NCI-H1436 treated with DMSO at 0.1 percent for 48 hours (cell line): ENCODE measurements at places on chromosomes 2 and 18.
A peak's percentile ranks its signal among the peaks of the same experiment; 100 is the strongest.

- no peak for DNase-seq
These were observed 402.0 kb upstream of the MMADHC start for GRCh38 chr2:149989447-149990063.

DNA sequence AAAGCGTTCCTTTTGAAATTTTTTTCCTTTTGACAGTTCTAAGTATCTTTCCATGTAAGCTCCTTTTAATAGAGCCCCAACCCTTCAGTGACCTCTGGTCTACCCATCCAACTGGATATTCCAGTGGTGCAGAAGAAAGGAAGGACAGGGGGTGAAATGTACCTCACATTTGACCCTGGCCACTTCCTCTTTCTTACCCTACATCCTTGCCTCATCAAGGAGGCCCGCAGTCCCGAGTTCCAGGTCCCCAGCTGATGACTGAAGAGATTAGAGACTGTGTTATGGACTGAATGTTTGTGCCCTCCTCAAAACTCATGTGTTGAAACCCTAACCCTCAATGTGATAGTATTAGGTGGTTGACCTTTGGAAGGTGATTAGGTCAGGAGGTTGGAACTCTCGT is 158.1 kb downstream of the RBM43 start:
- DNase-seq, result no peak

GRCh38 chr2:236343400-236344161 is 79.4 kb upstream of the ASB18 start:
- DNase-seq, result no peak

DNA sequence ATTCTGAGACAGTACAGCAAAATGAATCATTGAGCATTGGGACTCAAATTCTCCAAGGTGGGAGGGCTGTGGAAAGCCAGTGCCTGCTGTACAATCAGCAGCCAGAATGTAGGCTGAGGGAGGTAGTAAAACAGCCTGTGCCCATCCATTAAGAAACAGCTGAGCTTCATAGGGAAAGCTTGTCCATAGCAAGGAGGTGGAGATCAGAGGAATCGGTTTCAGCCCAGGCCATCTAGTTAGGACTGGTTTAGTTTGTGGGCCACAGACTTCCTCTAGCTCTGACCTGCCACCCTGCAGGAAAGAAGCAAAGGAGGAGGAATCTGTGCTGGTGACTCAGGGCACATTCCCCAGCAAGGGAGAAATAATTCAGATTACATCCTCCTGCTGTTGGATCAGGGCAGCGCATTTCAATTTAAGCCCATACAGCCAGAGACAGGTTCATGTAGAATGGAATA is 333.4 kb downstream of the SETBP1 start:
- no peak for DNase-seq

DNA sequence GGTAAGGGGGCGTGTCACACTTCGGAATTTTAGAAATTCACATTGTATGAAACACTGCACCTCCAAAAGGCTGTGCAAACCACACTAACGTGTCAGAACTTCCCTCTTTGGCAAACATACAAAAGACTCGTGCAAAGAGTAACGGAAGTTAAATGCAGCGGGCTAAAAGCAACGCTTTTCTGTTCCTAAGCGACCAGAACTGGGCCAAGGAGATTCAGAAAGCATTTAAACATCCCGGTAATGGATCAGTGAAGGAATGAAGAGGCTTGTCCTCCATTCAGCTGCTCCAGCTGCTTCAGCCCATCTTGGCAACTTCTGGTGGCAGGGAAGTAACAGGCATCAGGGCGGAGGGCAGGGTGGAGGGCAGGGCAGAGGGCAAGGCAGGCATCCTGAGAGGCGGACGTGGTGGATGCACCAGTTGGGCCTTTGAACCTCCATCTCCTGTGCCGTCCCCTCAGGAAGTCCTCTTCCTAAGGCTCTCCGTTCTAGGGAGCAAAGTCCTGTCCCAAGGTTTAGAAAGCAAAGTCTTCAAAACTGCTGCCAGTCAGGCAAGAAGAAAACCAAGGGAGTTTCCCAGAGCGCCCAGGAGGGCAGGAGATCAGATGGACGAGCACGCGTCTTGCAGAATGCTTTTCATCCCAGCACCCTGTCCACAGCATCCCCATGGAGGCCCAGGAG is 230.7 kb downstream of the ZNF516 start:
- no peak for DNase-seq

- DNase-seq, result no peak
These were observed 34.8 kb upstream of the NCKAP5 start for GRCh38 chr2:133603109-133603508.

GRCh38 chr18:60996326-60996725 is 336.9 kb upstream of the CDH20 start:
- DNase-seq, result no peak

DNA sequence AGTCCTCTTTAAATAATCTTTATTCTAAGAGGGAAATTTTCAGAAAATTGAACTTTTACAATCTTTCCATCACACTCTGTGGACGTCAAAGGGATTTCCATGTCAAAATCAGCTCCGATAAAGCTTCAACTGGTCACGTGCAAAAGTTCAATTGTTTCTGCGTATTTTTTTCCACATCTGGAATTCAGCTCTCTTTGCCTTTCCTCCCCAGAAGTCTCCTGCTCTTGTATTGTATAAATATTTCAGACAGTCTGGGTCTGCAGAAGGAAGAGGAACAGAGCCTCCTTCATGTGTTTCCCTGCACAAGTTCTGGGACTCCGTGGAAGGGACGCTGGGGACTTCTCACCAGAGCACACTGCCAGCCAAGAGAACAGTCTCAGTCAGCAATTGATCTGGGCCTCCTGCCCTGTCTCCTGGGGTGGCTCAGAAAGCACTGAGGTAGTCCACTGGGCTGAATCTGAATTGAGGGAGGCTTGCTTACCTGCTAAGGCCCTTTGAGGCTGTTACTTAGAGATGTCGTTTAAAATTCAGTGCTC is 251.5 kb downstream of the TFCP2L1 start:
- DNase-seq, result no peak

DNA sequence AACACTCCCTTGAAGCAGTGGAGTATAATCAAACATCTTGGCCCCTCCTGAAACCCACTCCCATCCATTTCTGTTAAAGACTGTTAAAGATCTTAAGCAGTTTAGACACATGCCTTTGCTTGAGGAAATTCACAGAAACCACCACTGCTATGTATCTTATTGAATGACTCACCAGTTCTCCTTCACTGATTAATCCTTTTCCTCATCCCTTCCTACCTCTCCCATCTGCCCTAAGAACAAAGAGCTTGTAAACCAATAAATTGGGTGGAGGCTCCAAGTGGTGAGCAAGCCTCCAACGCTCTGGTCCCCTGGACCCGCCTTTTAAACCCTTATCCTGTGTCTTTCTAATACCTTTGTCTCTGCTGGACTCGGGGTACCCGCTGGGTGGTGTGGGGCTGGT is 746.1 kb downstream of the LRP1B start:
- DNase-seq, result no peak

GRCh38 chr2:107808959-107809358 is 17.7 kb upstream of the RGPD4 start:
- peak; percentile 54 for DNase-seq

GRCh38 chr2:174535757-174536703 is 49.2 kb upstream of the GPR155 start:
- DNase-seq, result no peak

- DNase-seq, result no peak
These were observed 83.9 kb downstream of the PLCL1 start for GRCh38 chr2:197888321-197888720.

DNA sequence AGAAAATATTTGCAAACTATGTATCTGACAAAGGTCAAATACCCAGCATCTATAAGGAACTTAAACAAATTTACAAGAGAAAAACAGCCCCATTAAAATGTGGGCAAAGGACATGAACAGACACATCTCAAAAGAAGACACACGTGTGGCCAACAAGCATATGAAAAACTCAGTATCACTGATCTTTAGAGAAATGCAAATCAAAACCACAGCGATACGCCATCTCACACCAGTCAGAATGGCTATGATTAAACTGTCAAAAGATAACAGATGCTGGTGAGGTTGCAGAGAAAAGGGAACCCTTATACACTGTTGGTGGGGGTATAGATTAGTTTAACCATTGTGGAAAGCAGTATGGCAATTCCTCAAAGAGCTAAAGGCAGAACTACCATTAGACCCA is 64.3 kb upstream of the RBMS1 start:
- DNase-seq, result no peak

- DNase-seq, result no peak
These were observed 258.6 kb downstream of the TNS1 start for GRCh38 chr2:217743966-217744761.

DNA sequence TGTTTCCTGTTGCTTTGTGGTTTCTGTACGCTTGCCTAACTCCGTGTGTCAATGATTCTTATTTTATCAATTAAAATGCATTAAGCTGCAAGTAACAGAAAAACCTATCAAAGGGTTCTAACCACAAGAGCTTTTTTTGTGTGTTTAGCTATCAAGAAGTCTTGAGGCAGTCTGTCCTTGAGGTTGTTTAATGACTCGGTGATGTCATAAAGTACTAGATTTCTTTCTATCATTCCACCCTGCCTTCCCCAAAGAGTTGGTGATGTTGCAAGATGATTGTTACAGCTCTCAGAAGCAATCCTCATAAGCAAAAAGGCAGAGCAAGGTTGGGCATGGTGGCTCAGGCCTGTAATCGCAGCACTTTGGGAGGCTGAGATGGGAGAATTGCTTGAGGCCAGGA is 51.9 kb upstream of the SPTBN1 start:
- no peak for DNase-seq

DNA sequence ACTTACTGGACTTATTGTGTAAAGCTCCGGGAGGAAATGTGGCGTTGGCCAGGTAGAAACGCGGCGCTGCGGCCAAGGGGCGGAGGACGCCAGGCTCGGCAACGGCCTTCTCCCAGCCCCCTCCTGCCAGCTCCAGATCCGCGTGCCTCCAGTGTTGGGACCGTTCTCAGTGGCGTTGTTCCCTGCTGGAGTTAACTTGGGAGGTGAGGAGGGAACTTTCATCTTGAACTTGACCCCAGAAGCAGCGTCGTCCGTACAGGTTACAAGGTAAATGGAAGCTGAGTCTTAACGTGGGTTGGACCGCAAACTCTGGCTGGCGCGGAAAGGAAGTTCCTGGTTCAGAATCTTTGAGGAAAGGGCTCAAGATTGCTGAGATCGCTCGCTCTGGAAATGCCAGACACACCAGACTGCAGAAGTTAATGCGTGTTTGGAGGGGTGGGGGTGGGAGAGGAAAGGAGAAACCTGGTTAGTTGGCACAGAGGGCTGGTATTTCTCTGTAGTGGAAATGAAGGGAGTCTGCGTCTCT is 1.3 kb downstream of the TANC1 start:
- no peak for DNase-seq

DNA sequence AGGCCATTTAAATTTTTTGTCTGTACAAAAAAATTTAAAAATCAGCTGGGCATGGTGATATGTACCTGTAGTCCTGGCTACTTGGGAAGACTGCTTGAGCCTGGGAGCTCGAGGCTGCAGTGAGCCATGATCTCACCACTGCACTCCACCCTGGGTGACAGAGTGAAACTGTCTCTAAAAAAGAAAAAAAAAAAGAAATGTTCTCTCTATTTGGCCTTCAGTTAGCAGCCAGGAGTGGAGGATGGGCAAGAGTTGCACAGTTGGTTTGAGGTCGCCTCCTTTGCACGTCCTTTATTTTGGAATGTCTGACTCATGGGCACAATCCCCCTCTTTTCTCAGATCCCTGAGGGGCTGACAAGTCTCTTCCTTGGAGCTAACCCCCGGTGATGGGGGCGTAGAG is 26.3 kb downstream of the ITM2C start:
- no peak for DNase-seq

DNA sequence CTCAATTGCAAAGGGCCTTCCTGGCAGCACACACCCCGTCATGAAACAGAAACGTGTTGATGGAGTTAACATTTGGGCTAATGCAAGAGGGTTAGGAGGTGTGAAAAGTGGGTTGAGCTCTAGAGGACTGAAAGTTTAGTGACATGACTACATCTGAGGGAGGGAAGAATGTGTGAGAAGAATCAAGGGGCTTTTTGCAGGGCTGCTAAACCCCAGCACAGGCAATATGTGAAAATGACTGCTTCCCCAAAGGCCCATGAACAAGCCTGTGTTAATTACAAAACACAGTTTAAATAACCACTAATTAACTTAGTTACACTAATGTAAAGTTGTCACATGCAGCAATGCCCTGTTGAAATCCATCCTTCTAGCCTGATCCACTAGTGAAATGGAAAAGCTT is 63.4 kb upstream of the PEX13 start:
- DNase-seq, result no peak

- no peak for DNase-seq
These were observed 115.2 kb downstream of the MARCHF4 start for GRCh38 chr2:216257089-216257488.

GRCh38 chr2:187989925-187990623 is 301.6 kb upstream of the GULP1 start:
- peak; percentile 69 for DNase-seq

GRCh38 chr18:47110492-47111274 is 39.6 kb downstream of the HDHD2 start:
- DNase-seq, result no peak

GRCh38 chr2:64311191-64311910 is 142.6 kb upstream of the LGALSL start:
- no peak for DNase-seq

- no peak for DNase-seq
These were observed 3.2 kb downstream of the EMX1 start for GRCh38 chr2:72920318-72921087.

DNA sequence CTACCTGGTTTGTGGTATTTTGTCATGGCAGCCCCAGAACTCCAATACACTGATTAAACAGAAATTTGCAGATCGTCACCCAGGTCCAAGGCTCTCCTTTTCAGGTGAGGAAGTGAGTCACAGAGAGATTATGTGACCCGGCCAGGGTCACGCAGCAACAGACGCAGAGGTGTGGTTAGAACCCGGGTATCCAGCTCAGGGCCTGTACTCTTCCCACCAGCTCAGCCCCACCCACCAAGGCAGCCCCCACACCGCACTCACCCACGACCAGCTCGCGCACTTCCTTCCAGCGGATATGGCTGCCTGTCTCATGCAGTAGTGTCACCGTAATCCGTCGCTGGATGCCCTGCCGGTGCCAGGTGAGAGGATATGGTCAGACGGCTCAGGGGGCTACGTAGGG is 48.1 kb downstream of the AQP12A start:
- DNase-seq, result no peak

GRCh38 chr2:43262951-43263350 is 36.5 kb upstream of the ZFP36L2 start:
- no peak for DNase-seq

DNA sequence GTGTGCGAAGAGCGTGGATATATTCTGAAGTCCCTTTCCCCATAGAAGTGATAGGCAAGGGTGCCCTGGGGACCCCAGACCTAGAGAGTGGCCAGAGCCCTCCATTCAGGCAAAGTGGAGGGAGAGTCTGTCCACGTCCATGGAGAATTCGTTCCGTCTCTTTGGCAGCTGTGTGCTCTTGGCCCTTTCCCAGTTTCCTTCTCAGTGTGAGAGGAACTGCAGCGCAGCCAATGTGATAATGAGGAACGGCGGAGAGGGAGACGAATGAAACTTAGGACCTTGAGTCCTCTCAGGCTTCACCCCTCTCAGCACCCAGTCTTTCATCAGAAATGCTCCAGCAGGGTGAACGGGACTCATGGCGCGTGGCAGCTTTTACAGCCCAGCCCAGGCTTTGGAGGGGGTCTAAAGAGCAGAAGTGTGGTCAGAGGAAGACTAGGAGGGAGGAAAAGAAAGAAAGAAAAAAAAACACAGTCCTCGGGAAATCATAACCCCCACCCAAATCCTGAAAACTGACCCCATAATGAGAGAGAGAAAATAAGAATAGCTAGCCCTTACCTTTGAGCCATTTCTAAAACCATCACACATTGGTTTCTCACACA is 95.0 kb upstream of the RIOK3 start:
- no peak for DNase-seq
